Left lung (tissue), 14 donors: ENCODE measurements at places on chromosomes 13 and 19. TPM values are rescaled to one million over a fixed set of nuclear protein-coding genes. Genes with fewer than 3 reads are reported as not detected.
A peak's percentile ranks its signal among the peaks of the same experiment; 100 is the strongest.

The TLE2 gene
- total RNA-seq, result 70.5 TPM

GRCh38 chr13:80428349-80429096, 87.6 kb upstream of the SPRY2 start:
- H3K27me3 ChIP-seq, result no peaks in the 10 kb centered on the region
- H3K36me3 ChIP-seq, result no peaks in the 10 kb centered on the region
- no peak overlapping the region for H3K27ac ChIP-seq
- no peak overlapping the region for H3K4me3 ChIP-seq

DNA sequence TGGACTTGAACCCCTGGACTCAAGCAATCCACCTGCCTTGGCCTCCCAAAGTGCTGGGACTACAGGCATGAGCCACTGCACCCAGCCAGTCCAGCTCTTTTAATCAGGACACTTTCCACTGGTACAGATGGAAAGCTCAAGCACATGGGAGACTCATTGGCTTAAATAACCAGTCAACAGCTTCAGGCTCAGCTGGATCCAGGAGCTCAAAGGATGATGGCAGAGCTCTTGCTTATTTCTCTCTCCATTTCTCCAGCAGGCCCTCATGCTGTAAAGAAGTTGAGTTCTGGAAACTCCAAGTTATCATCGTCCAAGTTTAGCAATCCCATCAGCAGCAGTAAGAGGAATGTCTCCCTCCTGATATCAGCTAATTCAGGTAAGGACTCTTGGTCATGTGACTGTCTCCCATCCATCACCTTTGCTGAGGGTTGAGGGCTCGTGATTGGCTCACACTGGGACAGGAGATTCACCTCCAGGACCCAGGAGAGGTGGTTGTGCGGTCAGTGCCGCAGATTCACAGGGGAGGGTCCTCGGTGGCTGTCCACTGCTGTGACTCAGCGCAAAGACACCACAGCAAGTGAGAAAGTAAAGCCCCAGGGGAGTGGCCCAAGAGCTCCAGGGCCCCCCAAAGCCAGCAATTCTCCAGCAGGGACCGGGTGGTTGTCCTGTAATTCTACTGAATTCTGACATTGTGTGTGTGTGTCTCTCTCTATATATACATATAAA, 5.1 kb downstream of the CCL25 start:
- H3K27me3 ChIP-seq, result no peaks in the 10 kb centered on the region
- DNase-seq, result no peak

- DNase-seq, result peak; percentile 83
- no peaks in the 10 kb centered on the region for H3K36me3 ChIP-seq
- no peaks in the 10 kb centered on the region for H3K27me3 ChIP-seq
- no peak overlapping the region for H3K4me3 ChIP-seq
- H3K27ac ChIP-seq, result no peak overlapping the region
Measured at GRCh38 chr19:4800591-4801081, 9.1 kb downstream of the FEM1A start.

DNA sequence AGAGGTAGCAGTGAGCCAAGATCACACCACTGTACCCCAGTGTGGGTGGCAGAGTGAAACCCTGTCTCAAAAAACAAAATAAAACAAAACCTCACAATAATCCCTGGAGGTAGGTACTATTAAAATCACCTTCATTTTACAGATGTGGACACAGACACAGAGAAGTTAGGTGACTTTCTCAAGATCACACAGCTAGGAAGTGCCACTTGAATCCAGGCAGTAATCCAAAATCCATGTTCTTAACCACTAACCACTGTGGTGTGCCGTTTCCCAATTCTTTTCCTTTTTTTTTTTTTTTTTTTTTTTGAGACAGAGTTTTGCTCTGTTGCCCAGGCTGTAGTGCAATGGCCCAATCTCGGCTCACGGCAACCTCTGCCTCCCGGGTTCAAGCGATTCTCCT, 9.0 kb downstream of the PPP1R14A start:
- H3K4me1 ChIP-seq, result peaks cover 2% of the 10 kb centered on the region
- no peaks in the 10 kb centered on the region for H3K27me3 ChIP-seq

The UQCR11 gene
- total RNA-seq, result 232 TPM

DNA sequence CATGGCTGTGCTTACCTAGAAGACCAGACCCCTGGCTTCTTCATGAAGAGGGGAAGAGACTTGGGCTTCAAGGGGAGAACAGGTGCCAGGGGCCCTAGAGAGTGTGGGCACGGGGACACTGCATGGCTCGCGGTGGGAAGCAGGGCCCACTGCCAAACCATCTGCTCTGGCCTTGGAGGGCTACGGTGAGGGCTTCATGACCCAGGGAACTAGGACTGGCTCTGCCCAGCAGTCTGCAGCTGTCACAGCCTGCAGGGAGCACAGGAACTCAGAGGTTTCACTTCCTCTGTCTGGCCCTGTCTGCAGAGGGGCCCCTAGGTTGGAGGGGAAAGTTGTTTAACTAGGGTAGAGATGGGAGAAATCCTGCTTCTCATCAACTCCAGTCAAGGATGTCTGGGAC, 4.3 kb downstream of the ERCC1 start:
- H3K27ac ChIP-seq, result peak overlapping the region; percentile 58
- no peaks in the 10 kb centered on the region for H3K36me3 ChIP-seq
- no peaks in the 10 kb centered on the region for H3K27me3 ChIP-seq
- peaks cover 53% of the 10 kb centered on the region for H3K4me1 ChIP-seq
- H3K4me3 ChIP-seq, result no peak overlapping the region
- DNase-seq, result no peak

- H3K4me1 ChIP-seq, result peaks cover 14% of the 10 kb centered on the region
- no peak for DNase-seq
- H3K4me3 ChIP-seq, result no peak overlapping the region
- no peaks in the 10 kb centered on the region for H3K27me3 ChIP-seq
- H3K36me3 ChIP-seq, result no peaks in the 10 kb centered on the region
Measured at GRCh38 chr13:32039528-32039927, 8.0 kb downstream of the FRY start.

The WASF3 gene
- 10.9 TPM for total RNA-seq

DNA sequence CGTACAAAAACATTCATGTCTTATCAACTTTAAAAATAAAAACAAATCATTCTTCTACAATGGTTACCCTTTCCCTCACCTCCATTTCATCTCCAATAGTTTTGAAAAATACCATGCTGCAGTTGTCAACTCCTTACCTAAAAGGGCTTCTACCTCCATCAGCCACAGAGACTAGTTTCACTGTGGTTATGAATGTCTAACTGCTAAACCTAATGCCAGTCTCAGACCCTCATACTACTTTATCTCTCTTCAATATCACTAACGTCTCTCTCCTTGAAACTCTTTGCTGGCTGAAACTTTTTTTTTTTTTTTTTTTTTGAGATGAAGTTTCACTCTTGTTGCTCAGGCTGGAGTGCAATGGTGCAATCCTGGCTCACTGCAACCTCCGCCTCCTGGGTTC, 27.1 kb downstream of the LNX2 start:
- no peak overlapping the region for H3K4me3 ChIP-seq
- no peak overlapping the region for H3K27ac ChIP-seq
- no peaks in the 10 kb centered on the region for H3K4me1 ChIP-seq
- H3K27me3 ChIP-seq, result no peaks in the 10 kb centered on the region
- no peak for DNase-seq

The ENOX1 gene
- 2.0 TPM for total RNA-seq

- H3K4me1 ChIP-seq, result no peaks in the 10 kb centered on the region
- H3K4me3 ChIP-seq, result no peak overlapping the region
- no peaks in the 10 kb centered on the region for H3K36me3 ChIP-seq
- no peaks in the 10 kb centered on the region for H3K27me3 ChIP-seq
Measured at GRCh38 chr13:80684217-80684991, 343.5 kb upstream of the SPRY2 start.

GRCh38 chr13:87894059-87894458, 222.9 kb downstream of the SLITRK5 start:
- no peaks in the 10 kb centered on the region for H3K27me3 ChIP-seq
- no peaks in the 10 kb centered on the region for H3K4me1 ChIP-seq
- no peaks in the 10 kb centered on the region for H3K36me3 ChIP-seq
- H3K4me3 ChIP-seq, result no peak overlapping the region
- no peak overlapping the region for H3K27ac ChIP-seq

The FOXA3 gene
- total RNA-seq, result 1.6 TPM

DNA sequence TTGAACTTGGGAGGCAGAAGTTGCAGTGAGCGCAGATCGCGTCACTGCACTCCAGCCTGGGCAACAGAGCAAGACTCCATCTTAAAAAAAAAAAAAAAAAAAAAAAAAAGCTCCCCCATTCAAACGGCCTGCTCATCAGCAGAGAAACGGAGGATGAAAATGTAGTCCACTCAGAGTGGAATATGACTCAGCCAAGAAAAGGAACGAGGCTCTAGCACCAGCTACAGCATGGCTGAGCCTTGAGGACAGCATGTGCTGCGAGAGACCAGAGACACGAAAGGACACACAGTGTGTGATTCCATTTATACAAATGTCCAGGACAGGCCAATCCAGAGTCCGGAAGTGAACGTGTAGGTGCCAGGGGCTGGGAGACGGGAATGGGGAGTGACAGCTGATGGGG, 18.1 kb upstream of the MIER2 start:
- no peak overlapping the region for H3K27ac ChIP-seq
- no peak overlapping the region for H3K4me3 ChIP-seq
- H3K4me1 ChIP-seq, result no peaks in the 10 kb centered on the region
- H3K36me3 ChIP-seq, result no peaks in the 10 kb centered on the region
- no peak for DNase-seq
- H3K27me3 ChIP-seq, result peaks cover 21% of the 10 kb centered on the region
